ENCODE measurements at places on chromosomes 16 and 17.
A peak's percentile ranks its signal among the peaks of the same experiment; 100 is the strongest.

DNA sequence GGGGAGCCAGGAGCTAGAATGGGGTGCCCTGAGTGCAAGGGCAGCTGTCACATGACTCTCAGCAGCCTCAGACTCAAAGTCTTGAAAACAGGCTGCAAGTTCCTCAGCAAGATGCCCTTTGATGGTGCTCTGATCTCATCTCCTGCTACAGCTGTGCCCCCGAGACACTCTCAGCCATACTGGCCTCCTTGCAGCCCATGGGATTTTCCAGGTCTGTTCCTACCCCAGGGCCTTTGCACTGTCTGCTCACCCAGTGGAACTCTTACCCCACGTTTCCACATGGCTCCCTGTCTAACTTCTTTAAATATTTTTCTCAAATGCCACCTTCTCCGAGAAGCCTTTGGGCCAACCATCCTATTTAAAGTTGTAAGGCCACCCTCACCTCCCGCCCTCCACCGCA lies 146.9 kb downstream of the C16orf95 start:
- DNase-seq, result no peak

DNA sequence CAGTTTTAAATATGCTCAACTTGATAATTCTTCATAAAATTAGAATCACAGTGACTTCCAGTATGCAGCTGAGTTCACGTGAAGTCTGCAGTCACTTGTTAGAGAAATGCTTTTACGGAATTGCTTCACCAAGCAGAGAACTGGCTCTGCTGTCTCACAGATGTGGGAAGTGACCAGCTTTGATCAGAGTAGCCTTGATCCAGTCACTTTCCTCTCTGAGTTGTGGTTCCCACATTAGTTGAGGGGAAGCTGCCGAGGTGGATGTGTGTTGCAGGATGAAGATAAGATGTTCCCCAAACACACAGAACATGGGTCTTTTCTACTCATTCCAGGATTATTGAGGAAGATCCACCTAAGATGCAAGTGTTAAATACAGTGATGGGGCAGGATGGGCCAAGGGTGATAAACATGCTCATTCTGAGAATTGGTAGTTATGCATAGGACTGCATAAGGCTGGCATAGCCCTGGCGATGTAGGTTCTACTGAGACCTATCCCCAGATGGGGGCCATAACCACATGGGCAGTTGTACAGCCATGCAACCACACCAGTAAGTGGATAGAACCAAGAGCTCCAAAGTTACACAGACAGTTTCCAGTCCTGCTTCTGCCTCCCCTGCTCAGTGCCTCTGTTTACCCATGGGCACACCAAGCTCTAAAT lies 168.9 kb upstream of the MAF start:
- no peak for DNase-seq

DNA sequence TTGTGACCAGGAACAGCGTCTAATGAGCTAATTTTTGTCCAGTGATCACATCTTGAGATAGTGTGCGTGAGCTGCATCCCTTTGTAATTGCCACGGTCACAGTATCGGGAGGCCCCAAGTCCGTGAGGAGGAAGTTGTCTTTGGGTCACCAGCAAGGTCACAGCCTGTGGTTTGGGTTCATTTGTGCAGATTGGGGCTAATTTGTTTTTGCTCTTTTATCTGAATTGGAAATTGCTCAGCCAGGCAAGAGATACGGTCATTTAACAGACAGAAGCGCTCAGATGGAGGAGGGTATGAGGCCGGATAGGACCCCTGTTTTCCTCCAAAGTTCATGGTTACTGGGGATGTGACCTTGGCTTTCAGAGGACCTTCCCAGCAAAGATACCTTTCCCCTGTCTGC lies 174.1 kb downstream of the SNX29 start:
- DNase-seq, result no peak

DNA sequence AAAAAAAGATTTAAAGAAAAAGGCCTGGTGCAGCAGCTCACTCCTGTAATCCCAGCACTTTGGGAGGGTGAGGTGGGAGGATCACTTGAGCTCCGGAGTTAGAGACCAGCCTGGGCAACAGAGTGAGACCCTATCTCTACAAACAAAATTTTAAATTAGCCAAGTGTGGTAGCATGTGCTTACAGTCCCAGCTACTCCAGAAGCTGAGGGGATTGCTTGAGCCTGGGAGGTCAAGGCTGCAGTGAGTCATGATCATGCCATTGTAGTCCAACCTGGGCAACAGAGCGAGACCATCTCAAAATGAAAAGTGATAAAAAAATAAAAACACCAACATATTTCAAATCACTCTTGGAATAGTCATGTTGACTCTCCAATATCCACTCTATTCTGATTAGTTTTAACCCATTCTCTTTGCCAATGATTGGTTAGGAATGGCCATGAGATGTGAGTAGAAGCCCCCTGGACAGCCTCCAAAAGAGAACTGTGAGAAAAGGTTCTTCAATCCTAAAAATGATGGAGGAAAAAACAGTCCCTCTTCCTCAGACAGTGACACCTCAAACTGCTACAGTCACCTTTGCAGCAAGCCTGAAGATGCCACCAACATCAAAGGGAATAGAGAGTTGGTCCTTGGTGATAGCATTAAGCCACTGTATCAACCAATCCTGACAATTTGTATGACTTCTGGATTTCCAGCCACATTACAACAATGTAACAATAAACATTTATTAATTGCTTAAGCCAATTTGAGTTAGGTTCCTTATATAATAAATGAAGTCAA lies 2.9 kb upstream of the KANSL1 start:
- no peak for DNase-seq

- DNase-seq, result no peak
Observed at GRCh38 chr17:69853541-69854224, 221.3 kb upstream of the KCNJ16 start.

- no peak for DNase-seq
Observed at GRCh38 chr17:10118788-10119130, 79.6 kb downstream of the GAS7 start.

DNA sequence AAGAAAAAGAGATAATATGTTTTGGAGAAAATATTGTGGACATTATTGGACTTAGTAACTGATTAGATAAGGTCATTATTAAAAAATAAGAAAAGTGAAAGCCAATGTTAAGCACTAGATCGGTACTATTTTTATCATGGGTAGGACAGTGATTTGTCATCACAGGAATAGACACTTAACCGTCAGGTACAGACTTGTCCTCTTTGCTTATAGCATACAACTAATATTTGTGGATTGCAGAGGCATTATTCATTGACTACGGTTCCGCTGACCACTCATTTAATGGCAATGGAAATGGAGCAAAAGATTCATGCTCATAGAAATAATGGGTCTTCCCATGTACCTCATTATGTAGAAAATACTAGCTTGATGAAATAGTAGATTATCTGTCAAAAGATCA lies 596.3 kb upstream of the CA10 start:
- DNase-seq, result no peak

DNA sequence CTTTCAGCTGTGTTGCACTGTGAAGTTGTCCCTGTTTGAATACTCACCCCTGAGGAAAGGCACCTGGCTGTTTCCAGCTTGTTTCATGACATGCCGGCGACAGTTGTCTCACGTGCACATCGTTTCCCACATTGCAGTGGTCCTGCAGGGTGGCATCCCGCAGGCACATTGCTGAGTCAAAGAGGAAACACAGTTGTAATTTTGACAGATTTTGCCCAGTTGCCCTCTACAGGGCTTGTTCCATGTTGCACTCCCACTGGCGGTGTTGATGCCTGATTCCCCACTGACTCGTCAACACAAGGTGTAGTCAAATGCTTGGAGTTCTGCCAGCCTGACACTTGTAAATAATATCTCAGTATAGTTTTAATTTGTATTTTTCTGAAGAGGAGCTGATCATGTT lies 23.8 kb downstream of the EPN2 start:
- no peak for DNase-seq

DNA sequence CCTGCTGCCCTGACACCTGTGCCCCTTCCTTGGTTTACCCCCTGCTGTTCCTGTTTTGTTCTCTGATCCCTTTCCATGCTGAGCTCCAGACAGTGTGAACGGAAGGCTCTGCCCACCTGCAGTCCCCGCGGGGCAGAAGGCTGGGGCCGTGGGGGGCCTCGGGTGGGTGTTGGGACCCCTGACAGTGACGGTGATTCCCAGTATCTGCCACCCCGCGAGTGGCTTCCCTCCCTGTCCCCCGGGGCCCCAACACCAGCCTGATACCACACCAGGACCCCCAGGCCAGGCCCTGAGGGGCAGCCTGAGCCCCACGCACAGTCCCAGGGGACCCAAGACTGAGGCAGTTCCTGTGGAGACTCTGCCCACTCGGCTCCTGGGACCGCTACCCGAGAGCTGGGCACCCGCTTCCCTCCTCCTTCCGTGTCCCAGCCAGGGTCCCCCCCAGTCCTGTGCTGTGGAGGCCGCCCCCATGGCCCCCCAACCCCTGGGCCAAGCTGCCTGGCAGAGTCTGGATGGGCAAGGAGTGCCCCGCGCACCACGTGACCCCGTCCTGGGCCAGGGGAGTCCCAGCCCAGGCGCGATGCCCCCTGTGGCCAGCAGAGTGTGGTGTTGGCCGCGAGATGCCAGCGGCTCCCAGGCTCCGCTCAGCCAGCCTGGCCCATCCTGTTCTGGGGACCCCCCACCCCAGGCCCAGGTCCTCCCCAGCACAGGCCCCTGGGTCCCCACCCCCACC lies 10.0 kb upstream of the C1QTNF8 start:
- peak; percentile 2 for DNase-seq

DNA sequence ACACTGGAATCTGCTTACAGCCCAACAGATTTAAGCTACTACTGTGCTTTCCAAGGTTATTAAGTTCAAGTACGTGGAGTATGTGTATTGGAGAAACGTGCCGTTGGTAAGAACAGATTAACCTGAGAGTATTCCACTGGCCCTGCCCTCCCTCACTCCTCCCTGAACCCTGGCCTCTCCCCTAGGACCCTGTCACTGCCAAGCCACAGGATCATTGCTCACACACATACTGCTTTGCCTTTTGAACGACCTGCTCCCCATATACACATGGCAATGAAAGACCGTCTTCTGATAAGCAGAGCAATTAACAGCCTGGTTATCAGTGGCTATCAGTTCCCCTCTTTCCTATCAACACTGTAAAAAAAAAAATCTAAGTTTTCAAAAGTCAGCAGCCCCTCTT lies 458.9 kb upstream of the DYNLRB2 start:
- DNase-seq, result no peak

GRCh38 chr16:30565526-30565925 lies 6.0 kb downstream of the ZNF688 start:
- no peak for DNase-seq

DNA sequence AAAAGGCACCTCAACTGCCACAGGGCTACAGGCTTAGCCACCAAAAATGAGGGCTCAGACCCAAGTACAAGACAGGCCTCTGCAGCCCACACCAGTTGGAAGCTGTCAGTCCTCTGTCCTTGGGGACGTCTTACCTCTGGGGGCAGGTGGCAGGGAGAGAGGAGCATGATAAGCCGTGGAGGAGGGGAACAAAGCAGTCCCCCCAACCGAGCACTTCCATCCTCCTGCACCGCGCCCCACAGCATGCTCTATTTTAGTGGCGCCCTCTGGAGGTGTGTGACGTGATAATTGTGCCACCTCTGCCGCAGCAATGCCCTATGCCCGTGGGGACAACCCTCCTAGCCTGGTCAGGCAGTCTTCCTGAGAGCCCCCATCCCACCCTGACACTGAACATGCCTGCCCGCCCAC lies 13.6 kb downstream of the G6PC3 start:
- DNase-seq, result no peak

- DNase-seq, result no peak
Observed at GRCh38 chr17:73580073-73580710, 64.1 kb downstream of the SDK2 start.

DNA sequence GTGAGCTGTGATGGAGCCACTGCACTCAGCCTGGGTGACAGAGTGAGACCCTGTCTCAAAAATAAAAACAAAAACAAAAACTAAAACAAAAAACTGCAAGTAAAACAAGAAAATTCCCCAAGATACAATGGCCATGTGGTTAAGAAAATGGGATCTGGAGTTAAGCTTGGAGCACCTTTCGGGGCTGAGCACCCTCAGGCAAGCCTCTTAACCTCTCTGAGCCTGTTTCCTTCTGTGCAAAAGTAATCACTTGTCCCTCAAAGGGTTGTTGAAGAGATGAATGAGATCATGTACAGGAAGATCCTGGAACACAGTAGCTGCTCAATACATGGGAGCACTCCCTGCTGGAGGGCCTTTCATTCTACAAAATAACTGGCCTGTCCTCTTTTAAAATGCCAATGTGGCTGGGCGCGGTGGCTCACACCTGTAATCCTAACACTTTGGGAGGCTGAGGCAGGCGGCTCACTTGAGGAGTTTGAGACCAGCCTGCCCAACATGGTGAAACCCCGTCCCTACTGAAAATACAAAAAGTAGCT lies 19.8 kb upstream of the KIFC3 start:
- DNase-seq, result no peak

- peak; percentile 52 for DNase-seq
Observed at GRCh38 chr17:68437979-68438822, 19.1 kb downstream of the WIPI1 start.

DNA sequence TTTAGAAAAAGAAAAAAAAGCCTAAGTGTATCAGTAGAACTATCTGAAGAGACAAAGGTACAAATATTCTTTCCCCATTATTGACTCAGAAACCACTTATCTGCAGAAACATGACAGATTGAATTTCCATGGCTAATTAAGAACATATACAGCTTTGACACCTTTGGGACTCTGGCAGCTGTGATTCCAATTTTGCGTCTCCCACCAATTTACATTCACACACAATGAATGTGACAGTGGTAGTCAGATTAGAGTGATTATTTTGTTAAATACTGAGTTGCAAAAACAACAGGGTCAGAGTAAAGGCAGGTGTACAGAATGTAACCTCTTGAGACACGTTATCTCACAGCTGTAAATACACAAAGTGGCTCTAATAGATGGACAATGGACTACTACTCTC lies 5.3 kb upstream of the PPM1D start:
- DNase-seq, result no peak

DNA sequence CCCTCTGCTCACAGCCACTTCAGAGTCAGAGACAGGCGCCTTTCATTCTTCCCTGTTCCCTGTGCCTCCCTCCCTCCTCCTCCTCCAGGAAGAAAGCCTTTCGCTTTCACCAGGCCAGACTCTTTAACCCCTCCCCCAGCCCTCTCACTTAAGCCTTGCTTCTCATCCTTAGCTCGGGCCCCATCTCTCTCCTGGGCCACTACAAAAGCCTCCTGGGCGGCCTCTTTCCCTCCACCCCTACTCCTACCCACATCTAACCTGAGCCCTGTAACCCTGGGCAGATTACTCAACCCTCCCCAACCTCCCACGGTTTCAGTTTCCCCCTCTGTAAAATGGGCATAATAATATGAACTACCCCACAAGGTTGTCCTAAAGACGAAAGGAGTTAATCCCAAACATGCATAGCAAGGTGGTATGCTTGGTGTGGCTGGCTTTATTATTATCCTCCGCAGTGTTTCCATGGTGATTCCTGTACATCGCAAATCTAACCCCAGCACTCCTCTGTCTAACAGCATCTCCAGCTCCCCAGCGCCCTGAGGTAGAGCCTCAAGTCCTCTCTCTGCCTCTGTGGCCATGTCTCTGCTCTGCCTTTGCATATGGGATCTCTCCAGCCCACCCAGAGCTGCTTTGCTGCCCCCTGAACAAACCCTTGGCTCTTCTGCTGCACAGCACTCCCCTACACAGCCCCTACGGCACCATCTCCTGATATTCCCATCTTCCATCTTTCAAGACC lies 17.7 kb downstream of the PIMREG start:
- no peak for DNase-seq
